ENCODE measurements at places on chromosomes 4 and X.

GRCh38 chr4:176340871-176341685 is 21.3 kb downstream of the SPCS3 start:
- DNase-seq = no peak

GRCh38 chr4:70903291-70903603 is 1.1 kb downstream of the MOB1B start:
- DNase-seq = no peak

DNA sequence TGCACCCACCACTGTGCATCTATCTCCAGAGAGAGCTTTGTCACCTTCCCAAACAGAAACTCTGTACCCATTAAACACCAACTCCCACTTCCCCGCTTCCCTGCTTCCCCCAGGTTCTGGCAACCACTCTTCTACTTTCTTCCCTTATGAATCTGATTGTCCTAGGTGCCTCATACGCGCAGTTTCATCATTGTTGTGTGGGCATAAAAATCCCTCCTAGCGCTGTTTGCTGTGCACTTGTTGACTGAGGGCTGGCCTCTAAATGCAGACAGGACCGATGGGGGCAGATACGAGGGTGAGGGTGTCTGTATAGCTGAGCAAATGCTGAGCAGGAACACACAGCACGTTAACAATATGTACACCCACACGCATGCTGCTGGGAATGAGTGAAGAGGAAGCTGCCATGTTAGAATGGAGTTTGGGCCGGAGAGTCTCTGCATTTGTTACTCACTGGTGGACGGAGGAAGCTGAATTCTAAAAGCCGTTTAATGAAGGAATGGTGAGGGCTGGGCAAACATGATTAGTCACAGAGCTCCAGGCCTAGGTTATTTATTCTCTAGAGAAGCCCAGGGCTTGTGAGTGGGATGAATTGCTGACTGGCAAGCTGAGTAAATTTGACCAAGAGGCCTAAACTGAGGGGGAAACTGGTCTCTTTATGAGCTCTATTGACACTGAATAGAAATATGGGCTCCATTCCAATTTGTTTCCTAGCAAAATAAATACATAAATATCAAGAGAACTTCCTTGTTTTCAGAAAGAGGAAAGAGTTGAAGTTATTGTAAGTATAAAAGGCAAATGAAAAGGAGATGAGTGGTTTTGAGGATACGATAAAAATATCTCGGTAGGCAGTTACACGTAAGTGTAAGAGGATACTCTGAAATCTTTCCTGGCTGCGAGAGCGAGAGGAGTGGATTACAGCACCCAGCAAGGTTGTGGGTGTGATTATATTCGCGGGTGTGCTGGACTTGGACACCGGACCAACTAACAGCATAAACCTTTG is 95.9 kb upstream of the RPS6KA3 start:
- no peak for DNase-seq

- DNase-seq = no peak
These were observed 245.5 kb upstream of the SLC7A11 start for GRCh38 chr4:138487670-138488069.

- DNase-seq = no peak
These were observed 836.0 kb downstream of the TRIML1 start for GRCh38 chr4:188975271-188975670.

DNA sequence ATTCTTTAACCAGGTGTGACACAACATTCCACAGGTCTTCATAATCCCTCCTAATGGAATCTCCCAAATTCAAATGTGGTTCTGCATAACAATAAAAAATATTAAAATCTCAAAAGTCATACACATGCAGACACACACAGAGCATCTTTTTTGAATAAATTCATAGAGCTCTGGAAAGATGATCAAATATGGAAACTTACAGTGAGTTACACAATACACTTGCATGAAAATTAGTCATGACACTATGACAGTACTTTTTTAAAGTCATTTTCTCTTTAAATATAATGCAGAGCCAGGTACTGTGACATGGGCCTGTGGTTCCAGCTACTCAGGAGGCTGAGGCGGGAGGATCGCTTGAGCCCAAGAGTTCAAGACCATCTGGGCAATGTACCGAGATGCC is 38.9 kb downstream of the DDX60L start:
- no peak for DNase-seq

DNA sequence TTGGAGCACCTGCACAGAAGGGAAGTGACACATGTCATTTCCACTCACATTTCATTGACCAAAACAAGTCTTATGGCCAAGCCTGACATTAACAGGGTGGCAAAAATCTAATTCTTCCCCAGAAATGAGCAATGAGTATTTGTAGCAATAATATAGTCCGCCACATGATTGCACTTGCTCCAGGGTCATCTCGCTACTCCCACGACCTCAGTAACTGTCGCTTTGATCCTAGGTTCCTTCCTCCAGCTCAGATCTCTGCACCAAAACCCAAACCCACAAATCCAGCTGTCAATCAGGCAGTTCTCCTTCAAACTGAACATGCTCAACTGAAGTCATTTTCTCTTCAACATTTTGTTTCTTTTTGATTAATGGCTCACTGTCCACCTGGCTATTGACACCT is 25.2 kb upstream of the PTTG2 start:
- no peak for DNase-seq

GRCh38 chrX:45811326-45811725 is 610.6 kb upstream of the DIPK2B start:
- DNase-seq = no peak

DNA sequence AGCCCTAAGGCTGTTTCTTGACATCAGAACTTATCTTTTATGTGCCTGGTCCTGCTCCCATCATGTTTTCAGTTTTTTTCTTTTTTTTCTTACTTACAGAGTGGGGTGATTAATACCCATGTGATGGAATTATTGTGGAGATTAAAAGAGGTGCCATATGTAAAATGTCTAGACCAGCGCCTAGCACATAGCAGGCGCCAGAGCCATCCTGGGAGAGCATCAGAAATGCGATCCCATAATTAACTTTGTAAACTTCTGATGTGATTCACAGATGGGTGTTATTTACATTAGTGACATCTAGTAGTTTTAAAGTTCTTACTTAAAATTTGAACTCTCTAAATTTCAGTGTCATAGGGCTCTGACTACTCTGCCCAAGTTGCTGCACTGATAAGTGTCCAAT is 66.2 kb upstream of the PGRMC2 start:
- no peak for DNase-seq

- DNase-seq = no peak
These were observed 84.2 kb upstream of the TLL1 start for GRCh38 chr4:165788686-165789463.

- peak; percentile 2 for DNase-seq
These were observed at the start of gene TLR10 for GRCh38 chr4:38782452-38783108. TLR10 (minus strand) TSS chr4:38782990; CDS start chr4:38775590, 7,400 bp downstream.

- DNase-seq = no peak
These were observed 140.0 kb downstream of the HHIP start for GRCh38 chr4:144785961-144786360.

- DNase-seq = no peak
These were observed 497.7 kb downstream of the IDS start for GRCh38 chrX:149007423-149007822.

GRCh38 chr4:19134685-19135084 is 1113.1 kb upstream of the LCORL start:
- DNase-seq = no peak

DNA sequence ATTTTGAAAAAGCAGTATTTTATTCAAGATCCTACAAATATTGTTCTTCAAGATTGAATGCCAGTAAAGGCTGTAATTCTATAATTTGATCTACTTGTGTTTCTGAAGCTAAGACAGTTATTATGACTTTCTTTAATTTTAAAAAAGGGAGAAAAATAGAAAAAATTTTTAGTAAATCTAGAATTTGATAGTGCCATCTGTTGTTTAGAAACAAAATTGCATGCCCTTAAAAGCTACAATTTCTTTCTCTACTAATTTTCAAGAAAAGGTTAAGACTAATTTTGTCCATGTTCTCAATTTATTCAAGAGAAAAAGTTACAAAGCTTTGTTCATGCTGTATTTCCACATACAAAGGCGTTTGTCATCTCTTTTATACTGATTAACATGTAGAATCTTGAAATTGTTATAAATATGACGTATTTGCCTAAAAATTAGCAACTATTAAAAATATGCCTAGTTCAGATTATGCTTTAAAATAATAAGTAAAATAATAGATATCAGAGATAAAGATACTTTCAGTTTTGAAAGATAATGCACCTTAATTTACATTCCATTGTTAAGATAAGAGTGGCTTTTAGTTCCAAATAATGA is 25.6 kb upstream of the MMRN1 start:
- no peak for DNase-seq

DNA sequence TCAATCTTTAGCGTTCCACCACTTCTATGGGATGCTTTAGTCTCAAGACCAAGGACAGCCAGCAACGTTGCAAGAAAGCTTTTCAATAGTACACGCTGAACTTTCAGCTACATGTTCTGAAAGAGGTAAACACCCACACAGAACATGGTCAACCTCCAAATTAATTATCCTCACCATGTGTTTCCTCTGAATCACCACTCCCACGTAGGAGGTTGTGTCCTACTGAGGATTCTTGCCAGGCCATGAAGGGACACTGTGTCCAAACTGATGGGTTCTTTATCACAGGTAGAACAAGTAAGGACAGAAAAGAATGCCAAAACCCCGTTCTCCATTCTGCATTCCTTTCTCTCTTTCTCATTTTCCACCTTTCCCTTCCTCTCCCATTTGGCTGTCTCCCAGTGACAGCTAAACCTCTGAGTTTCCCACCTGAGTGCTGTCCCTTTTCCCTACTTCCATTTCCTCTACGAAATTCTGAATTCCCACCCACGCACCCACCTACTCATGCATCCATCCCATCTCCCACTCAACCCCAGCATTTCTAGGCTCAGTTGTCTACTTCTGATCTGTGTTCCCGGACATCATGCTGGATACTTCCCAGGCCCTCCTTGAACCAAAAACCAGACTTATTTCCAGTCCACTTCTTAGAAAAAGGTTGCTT is 29.0 kb upstream of the GPM6B start:
- DNase-seq = no peak

GRCh38 chr4:33616121-33616520 is 2628.2 kb downstream of the ARAP2 start:
- DNase-seq = no peak

DNA sequence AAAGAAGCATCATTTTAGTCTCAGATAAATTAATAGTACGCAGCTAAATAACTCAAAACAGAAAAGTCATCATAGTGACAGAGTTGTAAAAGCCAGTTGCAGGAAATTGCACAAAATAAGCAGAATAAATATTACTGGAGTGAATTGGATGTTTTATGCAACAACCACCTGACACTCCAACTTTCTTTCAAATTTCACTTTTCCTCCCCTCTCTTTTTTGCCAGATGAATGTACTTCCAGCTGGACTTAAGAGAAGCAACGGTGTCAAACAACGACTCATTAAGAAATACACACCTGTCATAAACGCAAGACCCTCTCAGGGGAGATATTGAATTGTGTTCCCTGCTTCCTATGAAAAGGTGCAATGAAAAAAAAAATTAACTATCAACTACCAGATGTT is 120.2 kb upstream of the HCCS start:
- DNase-seq = no peak

GRCh38 chrX:270848-271367 is 10.3 kb upstream of the PLCXD1 start:
- no peak for DNase-seq

DNA sequence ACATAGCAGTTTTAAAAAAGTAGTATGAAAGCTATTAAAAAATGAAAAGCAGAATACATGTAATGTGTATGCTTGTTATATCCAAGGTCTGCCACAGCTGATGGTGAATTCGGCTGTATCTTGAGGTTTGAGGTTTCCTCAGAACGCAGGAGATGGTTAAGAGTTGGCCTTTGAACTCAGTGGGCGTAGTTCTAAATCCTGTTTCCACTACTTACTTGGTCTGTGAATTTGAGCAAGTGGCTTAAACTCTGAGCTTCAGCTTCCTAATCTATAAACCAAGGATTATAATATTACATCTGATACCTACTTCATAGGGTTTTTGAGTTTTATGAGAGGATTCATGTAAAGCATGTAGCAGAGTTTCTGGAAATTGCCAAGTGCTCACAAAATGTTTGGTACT is 125.2 kb downstream of the STIM2 start:
- DNase-seq = peak; percentile 11

- no peak for DNase-seq
These were observed 4.2 kb downstream of the PDHA1 start for GRCh38 chrX:19347916-19348315.

- no peak for DNase-seq
These were observed 217.6 kb upstream of the CNKSR2 start for GRCh38 chrX:21156632-21157031.

GRCh38 chr4:185852961-185853360 is 41.0 kb upstream of the SORBS2 start:
- DNase-seq = no peak

GRCh38 chr4:5750946-5751665 is 40.1 kb downstream of the EVC start:
- no peak for DNase-seq

- no peak for DNase-seq
These were observed 43.0 kb upstream of the SCOC start for GRCh38 chr4:140330311-140330900.

- DNase-seq = no peak
These were observed 86.8 kb upstream of the AFAP1 start for GRCh38 chr4:8026453-8026852.

- DNase-seq = no peak
These were observed 9.5 kb downstream of the GSX2 start for GRCh38 chr4:54109241-54110018.

GRCh38 chrX:83916525-83916924 is 55.6 kb downstream of the CYLC1 start:
- DNase-seq = no peak

DNA sequence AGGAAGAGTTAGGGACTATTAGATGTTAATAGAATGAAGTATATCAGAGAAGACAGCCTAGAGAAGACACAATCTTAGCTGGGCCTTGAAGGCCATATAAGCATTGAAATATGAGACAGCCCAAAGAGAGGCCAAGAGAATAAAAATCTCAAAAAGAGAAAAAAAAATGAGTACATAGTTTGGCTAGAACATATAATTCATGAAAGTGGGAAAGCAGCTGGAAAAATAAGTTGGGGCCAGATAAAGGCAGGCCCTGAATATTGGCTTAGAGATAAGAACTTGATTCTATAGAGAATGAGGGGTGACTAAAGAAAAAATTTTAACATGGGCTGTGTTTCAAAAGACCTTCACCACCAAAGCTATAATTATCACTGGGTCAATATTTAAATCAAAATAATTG is 7.4 kb upstream of the UTP3 start:
- no peak for DNase-seq

GRCh38 chrX:6279277-6279909 is 50.7 kb upstream of the NLGN4X start:
- DNase-seq = no peak

DNA sequence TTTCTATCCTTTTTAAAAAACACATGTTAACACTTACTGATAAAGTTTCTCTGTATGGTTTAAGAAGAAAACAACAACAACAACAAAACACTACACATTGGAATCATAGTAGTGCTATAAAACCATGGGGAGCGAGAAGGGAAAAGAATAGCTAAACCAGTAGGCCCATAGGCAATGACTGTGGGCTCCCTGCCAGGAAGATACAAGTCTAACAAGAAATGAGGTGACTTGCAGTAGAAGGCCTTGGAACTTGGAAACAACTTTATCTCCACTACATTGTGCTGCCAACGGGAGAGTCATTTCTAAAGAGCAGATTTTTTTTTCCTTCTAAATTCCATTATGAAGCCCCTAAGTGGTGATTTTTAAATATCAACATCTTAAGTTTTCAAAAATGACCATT is 78.0 kb downstream of the GPC4 start:
- DNase-seq = no peak

Data from activated CD4-positive, alpha-beta T cell treated with anti-CD3 and anti-CD28 coated beads, Interleukin-2, amount 50 U/mL, for 4 hours (primary cell).